ENCODE measurements at places on chromosomes 11 and 22.

DNA sequence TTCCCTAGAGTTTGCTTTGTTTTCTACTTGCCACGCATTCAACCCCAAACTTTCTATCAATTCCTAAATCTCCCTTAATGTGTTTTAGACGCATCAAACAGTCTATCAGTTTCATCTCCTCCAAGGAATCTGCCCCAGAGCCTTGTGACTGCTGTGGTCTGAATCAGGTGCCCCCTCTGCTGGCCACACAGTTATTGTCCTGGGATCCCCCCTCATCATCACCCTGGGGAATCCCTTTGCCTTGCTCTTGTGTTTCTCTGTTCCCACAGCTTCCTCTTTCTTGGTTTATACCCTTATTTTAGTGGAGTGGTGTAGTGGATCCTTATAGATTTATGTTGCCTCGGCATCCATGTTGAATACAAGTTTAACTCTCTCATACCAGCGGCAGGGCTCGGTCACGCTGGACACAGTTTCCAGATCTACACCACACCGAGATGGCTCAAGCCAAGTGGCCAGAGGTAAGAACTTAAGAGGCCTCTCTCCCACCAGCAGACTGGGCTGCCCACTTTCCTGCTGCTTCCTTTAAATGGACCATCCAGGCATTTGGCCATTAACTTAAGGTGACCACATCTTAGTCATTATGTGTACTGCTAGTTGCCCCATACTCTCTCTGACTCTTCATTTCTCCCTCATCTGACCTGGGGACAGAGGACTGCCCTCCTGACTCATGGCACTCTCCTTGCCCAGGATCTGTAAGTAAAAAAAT lies 8.2 kb downstream of the UPB1 start:
- DNase-seq, result peak; percentile 57

DNA sequence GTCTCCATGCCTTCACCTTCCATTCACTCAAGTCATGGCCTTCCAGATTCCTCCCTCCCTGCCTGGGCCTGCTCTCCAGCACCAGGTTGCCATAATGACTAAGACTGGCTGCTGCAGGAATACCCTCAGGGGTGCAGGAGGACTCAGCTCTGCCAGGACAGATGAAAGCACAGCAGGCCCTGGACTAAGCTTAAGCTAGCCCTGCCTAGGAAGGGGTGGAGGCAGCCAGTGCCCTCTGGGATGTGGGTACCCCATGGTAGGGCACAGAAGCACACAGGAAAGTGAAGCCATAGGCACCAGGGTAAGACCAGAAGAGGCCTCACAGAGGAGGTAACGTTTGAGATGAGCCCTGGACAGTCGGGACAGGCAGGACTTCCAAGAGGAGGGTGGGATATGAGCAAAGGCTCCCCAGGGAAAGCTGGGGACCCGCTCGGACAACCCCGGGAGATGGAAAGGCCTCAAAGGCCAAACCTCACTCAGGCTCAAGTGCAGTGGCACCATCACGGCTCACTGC lies 3.0 kb upstream of the RIN1 start:
- no peak for DNase-seq

GRCh38 chr11:85827748-85828639 lies 17.1 kb upstream of the SYTL2 start:
- DNase-seq, result no peak

DNA sequence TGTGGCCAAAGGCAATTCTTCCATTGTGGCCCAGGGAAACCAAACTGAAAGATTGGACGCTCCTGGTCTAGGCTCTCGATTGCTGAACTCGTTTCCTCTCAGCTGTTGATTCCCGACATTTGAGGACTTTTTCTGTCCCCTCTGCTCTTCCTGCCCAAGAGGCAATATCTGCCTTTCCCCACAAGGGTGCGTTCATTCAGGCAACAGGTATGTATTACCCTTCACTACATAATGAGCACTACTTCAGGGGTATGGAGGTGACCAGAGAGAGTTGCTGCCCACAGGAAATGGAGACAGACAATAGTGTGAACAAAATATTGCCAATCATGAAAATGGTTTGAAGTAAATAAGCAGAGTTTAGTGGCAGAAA lies 8.2 kb downstream of the PTH start:
- DNase-seq, result no peak

GRCh38 chr11:121870206-121871045 lies 245.6 kb downstream of the BLID start:
- no peak for DNase-seq

GRCh38 chr11:70146299-70146698 lies 56.8 kb upstream of the FADD start:
- DNase-seq, result no peak

- no peak for DNase-seq
Observed at GRCh38 chr11:45801723-45802315, 3.1 kb upstream of the SLC35C1 start.

DNA sequence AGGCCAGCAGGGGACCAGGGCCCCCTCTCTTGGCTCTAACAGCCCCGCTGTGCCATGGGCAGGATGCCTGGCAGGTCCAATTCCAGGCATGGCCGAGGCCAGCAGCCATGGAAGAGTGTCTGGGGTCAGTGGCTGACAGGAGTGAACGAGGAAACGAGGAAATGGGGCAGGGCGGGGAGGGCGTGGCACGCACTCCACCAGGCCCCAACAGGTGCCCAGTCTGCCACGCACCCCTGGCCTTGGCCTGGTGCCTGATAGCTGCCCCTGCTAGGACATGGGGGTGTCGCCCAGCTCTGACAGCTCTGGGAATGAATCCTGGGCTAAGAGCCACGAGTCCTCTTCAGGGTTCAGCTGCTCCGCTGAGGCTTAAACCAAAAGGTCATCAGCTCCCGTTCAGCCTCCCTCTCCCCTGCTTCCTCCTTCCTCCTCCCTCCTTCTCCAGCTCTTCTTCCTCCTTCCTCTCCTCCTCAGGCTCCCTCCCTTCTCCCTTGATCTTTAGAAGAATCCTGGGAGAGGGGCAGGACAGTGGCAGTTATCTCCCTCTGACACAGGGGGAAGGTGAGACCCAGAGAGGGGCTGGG lies 11.5 kb upstream of the TBC1D22A start:
- no peak for DNase-seq

DNA sequence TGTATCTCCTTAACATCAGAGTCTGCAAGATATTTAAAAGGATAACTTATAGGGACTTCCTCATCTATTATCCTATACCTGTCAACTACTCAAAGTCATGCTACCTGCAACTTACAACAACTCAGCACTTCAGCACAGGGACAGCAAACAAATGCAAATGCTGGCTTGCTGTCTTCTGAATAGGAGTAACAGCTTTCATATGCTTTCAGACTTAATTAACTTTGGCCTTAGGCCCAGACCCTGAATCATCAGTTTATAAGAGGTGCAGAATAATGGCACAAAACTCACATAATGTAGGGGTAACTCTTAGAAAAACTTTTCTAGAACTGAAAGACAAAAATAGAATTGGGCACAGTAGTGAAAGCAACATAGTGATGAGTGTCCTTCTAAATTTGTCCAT lies 953.4 kb downstream of the DLG2 start:
- DNase-seq, result no peak

GRCh38 chr11:112790286-112790685 lies 170.9 kb upstream of the NCAM1 start:
- DNase-seq, result no peak

GRCh38 chr11:9267680-9268079 lies 2.5 kb upstream of the DENND5A start:
- no peak for DNase-seq

GRCh38 chr11:119319700-119320239 lies 2.8 kb upstream of the MCAM start:
- DNase-seq, result no peak

DNA sequence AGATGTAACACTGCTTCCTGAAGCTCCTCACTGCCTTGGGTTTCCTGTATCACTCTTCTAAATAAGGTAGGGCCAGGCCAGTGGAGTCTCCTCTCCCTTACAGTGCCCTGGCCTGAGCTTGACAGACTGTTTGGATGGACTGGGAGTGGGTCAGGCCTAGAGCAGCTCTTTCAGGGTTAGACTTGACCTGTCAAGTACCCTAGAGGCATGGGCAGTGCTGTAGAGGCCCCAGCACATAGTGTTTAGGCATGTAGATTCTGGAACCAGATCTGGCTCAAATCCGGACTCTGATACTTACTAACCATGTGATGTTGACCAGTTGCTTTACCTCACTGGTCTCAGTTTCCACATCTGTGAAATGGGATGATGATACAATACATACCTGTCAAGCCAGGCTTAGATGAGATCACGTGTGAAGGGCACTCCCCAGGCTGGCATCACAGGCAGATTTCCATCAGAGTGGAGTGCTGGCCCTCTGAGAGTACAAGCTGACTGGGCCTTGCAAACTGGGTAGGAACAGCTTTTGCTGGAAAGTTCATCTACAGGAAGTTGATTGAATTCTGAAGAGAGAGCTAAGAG lies 1.4 kb upstream of the MICAL2 start:
- no peak for DNase-seq

DNA sequence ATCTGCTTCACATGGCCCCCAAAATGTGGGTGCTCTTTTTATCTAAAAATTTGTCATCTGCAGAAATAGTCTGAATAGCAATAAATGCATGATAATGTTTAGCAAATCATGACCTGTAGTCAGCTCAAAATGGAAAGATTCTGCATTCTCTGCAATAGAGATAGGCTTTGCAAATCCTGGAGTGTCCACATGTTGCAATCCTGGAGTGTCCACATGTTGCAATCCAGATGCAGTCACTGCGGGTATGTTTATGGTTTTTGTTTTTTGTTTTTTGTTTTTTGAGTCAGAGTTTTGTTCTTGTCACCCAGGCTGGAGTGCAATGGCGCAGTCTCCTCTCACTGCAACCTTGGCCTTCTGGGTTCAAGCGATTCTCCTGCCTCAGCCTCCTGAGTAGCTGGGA lies 20.2 kb upstream of the LRRC32 start:
- no peak for DNase-seq

- no peak for DNase-seq
Observed at GRCh38 chr11:20729597-20730105, 60.3 kb downstream of the NELL1 start.

DNA sequence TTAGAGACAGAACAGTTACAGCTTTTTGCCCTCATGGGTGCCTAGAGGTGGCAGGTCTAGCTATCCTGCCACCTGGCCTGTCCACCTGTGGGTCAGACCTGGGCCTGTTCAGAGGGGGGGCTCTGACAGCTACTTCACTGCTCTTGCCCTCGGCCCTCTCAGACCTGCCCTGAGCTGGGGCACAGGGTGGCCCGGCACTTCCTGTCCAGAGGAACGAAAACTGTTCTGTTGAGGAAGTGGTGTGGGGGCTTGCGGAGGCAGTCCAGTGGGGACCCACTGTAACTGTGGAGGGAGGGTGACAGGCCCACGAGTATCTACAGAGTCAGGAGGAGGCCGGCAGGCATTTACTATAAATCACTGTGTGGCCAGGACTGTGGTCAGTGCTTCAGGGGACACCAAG lies 16.2 kb downstream of the TESMIN start:
- DNase-seq, result no peak

DNA sequence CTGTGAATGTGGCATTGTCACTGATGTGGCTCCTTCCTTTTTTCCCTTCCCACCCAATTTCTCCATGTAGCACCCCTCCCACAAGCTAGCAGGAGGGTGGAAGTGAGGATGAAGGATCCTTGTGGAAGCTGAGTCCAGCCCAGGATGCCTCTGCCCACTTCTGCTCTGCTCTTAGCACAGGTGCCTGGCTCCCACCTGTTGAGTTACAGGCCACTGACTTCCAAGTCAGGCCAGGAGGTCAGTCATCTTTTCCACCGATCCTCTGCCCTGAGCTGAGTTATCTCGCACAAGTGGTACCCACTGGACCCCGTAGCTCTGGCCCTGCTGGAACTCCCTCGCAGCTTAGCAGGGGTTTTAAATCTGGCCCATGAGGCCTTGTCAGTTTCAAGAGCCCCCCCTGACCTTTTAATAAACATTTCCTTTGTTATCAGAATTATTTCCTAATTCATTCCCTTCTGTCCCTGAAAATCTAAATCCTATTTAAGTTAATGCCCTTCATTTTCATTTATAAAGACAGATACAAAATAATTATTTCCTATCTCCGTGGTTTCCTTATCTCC lies 125.3 kb upstream of the CADM1 start:
- no peak for DNase-seq

DNA sequence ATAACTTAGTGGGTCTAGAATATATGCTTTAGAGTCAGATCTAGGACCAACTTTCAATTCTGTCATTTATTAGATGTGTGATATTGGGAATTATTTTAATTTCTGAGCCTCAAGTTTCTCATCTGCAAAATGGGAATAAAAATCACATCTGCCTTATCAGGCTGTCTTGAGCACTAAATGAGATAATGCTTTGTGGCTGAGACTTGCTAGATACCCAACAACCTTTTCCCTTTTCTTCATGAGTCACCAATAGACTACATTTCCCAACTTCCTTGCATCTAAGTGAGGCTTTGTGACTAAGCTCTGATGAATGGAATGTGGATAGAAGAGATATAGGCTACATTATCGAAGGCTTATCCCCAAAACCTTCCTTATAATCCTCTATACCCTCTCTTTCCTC lies 220.7 kb upstream of the SESN3 start:
- DNase-seq, result no peak

DNA sequence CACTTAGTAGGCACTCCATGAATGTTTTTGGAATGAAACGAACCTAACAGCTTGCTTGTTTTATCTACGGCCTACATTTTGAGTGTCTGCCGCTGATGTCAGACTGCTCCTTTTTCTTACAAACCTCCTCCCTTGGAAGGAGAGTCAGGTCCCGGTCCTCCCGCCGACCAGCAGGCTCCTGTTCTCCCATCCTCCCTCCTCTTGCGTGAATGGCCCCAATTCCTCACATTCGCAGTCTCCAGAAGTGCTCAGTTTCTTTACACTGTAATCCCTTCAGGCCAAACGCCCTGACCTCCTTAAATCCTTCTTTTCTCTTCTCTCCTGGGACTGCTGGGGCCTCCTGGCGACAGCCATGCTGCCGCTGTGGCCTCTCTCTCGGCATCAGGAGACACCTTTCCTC lies 82.6 kb upstream of the CSNK2A3 start:
- no peak for DNase-seq

GRCh38 chr11:73958521-73959141 lies 7.8 kb downstream of the DNAJB13 start:
- DNase-seq, result no peak

GRCh38 chr22:50628543-50629134 lies 687 bp upstream of the ARSA start:
- no peak for DNase-seq

DNA sequence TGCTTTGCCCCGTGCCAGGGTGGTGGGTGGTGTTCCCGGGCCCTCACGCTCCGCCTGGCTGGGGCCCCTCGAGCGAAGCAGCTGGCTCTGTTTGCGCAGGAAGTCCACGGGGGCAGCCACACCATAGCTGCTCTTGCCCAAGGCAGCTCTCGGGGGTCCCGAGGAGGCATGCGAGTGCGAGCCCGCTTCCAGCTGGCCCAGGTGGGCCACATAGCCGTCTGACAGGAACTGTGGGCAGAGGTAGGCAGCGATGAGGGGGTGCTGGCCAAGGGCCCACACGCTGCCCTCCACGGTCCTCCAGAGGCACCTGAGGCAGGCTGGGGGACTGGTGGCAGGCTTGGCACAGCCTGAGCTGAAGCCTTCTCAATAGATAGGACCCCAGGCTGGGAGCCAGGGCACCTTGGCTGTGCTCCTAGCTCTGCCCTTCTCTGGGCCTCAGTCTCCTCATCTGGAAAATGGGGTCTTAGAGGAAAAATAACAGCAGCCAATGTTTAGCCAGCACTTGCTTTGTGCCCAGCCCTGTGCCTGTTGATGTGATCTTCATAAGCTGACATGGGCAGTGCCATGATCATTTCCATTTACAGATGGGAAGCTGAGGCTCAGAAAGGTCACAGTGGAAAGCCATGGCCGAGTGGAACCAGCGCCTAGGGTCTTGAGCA lies 9.4 kb downstream of the AIP start:
- DNase-seq, result no peak
